Fibroblast of skin of back (primary cell): ENCODE measurements at places on chromosomes 3 and 15.

DNA sequence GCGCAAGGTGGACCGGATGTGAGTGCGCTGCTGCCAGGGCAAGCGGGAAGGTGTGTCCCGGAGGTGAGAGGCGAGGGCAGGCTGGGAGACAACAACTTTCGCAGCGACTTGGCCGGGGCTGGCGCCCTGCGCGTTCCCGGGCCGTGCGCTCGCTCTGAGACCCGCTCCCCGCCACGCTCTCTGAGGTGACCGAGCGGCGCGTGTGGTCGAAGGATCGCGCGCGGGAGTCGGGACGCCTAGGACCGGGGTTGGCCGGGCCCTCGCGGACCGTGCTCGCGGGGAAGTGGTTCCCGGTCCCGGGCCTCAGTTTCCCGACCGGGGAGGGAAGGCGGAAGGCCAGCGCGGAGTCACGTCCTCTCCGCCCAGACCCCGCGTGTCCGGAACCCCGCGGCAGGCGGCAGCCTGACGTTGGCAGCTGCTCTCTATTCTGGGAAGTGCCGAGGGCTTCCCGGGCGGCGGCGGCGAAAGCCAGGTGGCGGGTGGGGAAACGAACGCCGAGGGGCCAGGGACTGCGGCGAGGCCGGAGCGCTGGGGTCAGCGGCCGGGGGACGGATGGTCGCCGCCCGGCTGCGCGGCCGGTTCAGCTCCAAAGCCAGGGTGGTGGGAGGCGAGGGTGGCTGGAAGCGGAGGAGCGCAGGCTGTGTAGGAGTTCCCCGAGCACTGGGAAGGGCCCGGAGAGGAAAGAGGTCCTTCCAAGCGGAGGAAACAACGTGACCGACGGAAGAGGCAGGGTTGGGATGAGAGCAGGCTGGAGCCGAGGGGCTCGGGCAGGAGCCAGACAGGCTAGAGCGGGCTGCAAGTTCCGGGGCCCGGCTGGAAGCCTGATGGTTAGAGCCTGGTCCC lies 1.0 kb upstream of the IGF2BP2 start:
- peak; percentile 51 for DNase-seq

DNA sequence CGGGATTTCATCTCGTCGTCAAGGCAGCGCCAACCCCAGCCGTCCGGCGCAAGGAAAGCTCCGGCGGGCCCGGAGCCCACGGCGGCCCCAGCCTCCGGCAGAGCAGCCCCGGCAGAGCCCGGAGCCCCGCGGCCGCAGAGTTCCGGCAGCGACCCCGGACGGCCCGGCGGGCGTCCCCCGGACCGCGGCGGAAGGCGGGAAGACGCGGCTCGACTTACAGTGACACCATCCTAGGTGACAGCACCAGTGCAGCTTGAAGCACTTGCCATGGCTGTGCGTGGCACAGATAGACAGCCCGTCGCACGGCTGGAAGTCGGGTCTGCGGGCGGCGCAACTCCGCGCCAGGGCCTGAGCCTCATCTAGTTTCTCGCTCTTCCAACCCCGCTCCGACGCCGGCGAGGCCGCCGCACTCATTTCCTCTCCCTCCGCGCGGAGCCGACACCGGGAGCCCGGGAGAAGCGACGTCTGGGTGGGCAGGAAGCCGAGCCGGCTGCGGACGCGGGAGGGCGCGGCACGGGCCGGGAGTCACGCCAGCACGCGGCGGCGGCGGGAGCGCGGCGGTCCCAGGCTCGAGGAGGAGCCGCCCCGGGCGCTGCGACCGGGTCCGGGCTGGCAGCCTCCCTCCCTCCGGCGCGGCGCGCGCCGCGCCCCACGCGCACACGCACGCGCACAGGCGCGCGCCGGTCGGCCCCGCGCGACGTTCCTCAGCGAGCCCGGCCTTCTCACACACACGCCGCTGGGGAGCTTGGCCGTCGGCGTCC lies at the start of gene C3orf70:
C3orf70 (minus strand) TSS at position 651 of the 761 bp plus-strand sequence; CDS start at position 414, 237 bp downstream.
- peak; percentile 76 for DNase-seq

GRCh38 chr3:173838644-173839043 lies 441.1 kb downstream of the NLGN1 start:
- no peak for DNase-seq

GRCh38 chr3:190854062-190854461 lies 8.4 kb downstream of the GMNC start:
- DNase-seq: no peak

GRCh38 chr3:100185847-100186246 lies 71.5 kb upstream of the FILIP1L start:
- DNase-seq: peak; percentile 19

DNA sequence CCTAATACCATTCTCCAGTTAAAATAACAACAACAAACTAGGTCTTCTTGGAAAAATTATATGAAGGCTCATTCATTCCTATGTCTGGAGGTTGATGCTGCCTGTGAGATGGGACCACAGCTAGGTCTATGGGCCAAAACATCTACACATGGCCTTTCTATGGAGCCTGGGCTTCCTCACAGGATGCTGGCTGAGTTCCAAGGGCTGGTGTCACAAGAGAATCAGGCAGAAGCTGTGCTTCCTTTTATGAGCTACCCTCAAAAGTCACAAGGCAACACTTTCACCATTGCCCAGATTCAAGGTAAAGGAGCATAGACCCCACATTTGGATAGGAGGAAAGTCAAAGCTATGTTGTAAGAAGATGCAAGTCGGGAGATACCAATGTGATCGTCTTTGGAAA lies 4.6 kb upstream of the RTP2 start:
- DNase-seq: peak; percentile 17

DNA sequence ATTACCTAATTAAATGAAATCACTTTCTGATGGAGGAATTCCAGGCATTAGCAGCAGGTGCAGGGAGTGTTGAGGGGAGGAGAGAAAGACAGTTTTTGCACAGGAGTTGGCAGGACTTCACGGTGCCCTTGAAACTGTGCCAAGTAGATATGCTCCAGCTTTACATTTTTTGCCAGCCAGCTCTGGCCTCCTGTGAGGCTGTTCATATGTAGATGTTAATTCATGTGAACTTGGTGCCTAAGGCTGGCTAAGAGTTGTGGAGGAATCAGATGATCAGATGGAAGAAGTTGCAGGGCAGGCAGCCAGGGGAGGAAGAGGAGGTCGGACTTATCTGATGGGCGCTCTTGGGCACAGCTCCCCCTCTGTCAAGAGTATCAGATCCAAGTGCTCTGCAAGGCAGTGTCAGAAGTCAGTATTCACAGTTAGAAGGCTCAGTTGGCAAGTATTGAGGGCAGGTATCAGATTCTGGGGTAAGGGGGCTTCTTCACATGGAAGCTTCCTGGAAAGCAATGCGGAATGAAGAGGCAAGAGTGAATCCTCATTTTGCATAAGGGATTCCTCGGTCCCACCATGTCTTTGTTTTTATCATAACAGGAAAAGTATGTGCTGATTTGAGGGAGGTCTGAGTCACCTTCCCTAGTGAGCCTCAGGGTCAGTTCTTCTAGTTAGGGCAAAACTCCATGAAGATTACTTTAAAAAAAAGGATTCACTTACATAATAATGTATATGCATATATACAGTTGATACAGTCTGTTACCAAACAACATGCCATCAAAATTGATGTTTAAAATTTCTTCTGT lies 172.6 kb upstream of the UMPS start:
- peak; percentile 86 for DNase-seq

GRCh38 chr15:39699516-39700374 lies 82.9 kb downstream of the FSIP1 start:
- DNase-seq: peak; percentile 59

DNA sequence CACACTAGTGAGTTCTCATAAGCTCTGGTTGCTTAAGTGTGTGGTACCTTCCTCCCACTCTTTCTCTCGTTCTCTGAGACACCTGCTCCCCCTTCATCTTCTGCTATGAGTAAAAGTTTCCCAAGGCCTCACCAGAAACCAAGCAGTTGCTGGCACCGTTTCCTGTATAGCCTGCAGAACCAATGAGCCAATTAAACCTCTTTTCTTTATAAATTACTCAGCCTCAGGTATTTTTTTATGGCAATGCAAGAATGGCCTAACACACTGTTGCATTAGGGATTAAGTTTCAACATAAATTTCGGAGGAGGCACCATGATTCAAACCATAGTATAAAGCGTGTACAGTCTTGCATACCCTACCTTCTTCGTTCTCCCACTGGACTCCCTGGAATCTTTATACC lies 252.3 kb upstream of the CHRM5 start:
- no peak for DNase-seq

GRCh38 chr15:52111517-52112202 lies 915 bp downstream of the BCL2L10 start:
- no peak for DNase-seq

DNA sequence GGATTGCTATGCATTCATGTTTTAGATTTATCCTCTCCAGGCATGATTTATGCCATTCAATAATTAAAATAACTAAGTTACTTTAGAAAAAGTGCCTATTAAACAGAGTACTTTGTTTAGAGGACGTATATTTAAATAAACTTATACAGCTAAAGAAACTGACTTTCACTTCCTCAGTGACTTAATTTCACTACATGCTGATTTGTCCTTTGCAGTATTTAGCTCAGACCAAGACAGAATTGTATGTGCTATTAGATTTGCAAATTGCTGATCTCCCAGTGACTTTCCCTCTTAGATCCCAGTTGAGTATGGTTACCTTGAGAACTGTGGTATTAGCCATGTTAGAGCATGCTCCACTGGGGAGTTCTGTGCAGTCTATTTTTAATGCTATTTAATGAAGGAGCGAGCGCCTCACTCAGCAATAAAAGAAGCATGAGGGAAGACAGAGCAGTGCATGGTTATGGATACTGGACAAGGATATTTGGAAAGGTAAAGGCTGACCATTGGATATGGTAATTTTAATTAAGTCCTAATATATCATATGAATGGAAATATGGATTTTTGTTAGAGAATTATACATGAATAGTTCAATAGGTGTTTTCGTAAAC lies 2.7 kb downstream of the ARPP21 start:
- DNase-seq: no peak

GRCh38 chr3:29827756-29828155 lies 546.9 kb downstream of the RBMS3 start:
- peak; percentile 23 for DNase-seq

- no peak for DNase-seq
Measured at GRCh38 chr3:86228101-86228500, 762.8 kb downstream of the VGLL3 start.

- DNase-seq: peak; percentile 67
Measured at GRCh38 chr3:52220380-52221026, 4.9 kb downstream of the TLR9 start.

GRCh38 chr3:29011441-29011840 lies 269.4 kb upstream of the RBMS3 start:
- no peak for DNase-seq

DNA sequence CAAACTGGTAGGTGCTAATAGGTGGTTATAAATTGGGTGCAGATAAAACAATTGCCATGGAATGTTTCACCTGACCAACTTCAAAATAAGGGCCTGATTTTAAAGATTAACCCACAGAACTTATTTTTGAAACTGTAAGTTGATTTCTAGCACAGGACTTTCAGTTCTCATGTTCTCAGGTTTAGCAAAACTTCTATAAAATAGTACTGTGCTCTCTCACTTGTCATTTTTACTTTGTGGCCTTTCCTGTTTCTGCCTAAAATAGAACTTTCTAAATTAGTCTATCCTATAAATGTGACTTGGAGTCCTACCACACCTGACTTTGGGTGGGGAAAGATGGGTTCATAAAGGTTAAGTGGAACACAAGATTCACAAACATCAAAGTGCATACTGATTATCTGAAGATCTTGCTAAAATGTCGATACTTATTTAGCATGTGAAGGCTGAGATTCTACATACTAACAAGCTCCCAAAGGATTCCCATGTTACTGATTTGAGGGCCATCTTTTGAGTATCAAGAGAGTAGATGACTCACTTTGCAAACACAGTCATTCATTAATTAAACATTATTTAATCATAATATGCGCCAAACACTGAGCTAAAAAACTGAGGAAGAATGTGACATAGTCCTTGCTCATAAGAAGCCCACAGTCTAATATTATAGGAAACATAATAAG lies 38.6 kb downstream of the BTLA start:
- DNase-seq: no peak

GRCh38 chr3:141996437-141996836 lies 120.0 kb downstream of the ATP1B3 start:
- DNase-seq: no peak

GRCh38 chr3:48788544-48789162 lies 59.0 kb downstream of the PRKAR2A start:
- DNase-seq: no peak

DNA sequence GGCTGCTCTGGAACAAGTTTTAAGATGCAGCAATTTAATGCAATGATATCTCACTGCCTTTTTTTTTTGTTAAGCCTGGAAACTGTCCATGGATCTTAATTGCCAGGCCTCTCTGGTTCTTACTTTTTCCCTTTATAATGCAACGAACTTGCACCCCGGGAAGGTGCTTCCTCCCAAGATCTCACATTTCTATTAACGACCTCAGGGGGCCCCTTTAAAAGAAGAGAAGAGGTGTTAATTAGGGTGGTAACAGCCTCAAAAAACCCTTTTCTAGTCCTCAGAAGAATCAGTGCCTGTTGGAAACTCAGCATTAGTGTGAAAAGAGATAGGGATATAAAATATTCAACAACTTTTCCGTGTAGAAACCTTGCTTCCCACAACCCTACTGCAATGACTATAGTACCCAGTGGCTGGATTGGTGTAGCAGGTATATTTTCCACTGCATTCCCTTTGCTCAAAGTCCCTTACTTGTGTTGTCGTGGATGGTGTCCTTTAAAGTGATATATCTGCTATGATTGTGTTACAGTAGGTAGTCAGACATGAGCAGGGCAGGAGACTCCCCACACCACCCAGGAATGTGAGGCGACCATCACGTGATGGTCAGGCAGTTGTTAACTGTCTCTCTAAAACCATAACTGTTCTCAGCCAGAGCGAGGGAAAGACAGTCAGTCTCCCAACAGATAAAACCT lies 121.8 kb downstream of the CTNNB1 start:
- no peak for DNase-seq

GRCh38 chr3:116318370-116318769 lies 126.9 kb downstream of the LSAMP start:
- no peak for DNase-seq

GRCh38 chr3:197516517-197516889 lies 39.3 kb downstream of the BDH1 start:
- peak; percentile 92 for DNase-seq

- DNase-seq: no peak
Measured at GRCh38 chr3:143771258-143771657, 77.0 kb downstream of the SLC9A9 start.

- peak; percentile 59 for DNase-seq
Measured at GRCh38 chr3:126621171-126621570, 33.8 kb downstream of the TXNRD3 start.

DNA sequence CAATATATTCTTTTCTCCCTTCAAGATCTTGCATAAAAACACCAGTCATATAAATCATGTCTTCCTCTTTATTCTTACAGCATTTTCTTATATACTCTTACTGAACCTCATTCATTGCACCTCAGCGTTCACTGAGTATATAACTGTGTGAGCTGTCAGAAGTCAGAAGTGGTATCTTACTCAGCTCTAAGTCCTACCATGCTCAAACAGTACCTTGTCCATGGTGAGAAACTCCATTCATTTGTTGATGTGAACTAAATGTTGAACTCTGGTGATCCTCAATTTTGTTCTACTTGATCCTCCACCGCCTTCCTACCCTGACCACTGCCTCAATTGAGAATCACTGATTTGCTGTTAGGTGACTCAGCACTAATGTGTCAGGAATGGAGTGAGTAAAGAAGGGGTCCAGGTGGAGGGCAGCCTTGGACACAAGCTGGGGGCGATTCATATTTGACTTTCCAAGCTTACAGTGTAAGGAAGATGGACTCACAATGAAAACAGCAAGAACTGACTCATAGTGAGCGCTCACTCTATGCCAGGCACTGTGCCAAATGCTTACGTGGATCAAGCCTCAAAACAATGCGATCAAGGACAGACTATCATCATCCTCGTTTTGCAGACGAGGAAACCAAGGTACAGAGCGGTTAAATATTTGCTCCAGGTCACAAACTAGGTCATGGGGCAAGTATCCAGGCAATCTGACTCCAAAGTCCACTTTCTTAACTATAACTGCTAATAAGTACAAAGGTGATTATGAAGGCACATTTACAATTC lies 13.5 kb upstream of the ZFYVE19 start:
- DNase-seq: peak; percentile 89
